ENCODE measurements at places on chromosomes 13 and 19. TPM values are rescaled to one million over a fixed set of nuclear protein-coding genes. Genes with fewer than 3 reads are reported as not detected.

GRCh38 chr19:34313188-34313587 lies 51.8 kb upstream of the GPI start:
- DNase-seq = no peak

- no peak for DNase-seq
Observed at GRCh38 chr13:43081866-43082265, 58.5 kb downstream of the DNAJC15 start.

DNA sequence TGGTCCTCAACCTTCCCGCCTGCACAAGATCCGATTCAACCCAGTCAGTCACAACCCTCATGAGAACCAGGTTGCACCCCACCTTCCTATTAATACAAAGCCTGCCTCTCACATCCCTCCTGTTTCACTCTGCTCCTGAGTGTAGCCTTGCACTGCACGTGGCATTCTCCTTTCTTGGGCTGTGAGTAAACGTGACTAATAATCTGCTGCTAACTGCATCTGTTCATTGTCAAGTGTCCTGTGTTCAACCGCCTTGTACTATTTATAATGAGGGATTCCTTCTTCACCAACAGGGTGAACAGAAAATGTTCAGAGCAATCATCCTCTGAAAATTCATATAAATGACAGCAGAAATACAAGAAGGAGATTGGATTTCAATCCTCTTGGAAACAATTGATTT lies 1608.2 kb downstream of the SLITRK5 start:
- DNase-seq = no peak

DNA sequence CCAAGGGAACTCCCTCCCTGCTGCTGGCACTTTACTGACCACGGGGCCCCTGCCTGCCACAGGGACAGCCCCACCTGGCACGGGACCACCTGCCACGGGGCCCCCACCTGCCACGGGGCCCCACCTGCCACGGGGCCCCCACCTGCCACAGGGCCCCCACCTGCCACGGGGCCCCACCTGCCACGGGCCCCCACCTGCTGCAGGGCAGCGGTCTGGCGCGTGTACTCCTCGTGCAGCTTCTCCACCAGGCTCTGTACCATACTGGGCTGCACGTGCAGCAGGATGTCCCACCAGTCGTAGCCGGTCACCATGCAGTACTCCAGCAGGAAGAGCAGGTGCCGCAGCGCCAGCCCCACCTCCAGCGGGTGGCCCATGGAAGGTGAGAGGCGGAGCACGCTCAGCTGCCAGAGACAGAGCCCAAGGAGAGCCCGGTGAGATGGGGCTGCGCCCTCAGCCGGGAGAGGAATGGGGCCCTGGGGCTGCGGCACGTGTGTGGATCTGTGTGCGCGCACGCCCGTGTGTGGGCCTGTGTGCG lies 16.1 kb downstream of the MED16 start:
- DNase-seq = no peak

GRCh38 chr13:42393573-42394360 lies 121.8 kb downstream of the AKAP11 start:
- DNase-seq = no peak

- DNase-seq = no peak
Observed at GRCh38 chr13:42011601-42012350, 36.7 kb upstream of the DGKH start.

DNA sequence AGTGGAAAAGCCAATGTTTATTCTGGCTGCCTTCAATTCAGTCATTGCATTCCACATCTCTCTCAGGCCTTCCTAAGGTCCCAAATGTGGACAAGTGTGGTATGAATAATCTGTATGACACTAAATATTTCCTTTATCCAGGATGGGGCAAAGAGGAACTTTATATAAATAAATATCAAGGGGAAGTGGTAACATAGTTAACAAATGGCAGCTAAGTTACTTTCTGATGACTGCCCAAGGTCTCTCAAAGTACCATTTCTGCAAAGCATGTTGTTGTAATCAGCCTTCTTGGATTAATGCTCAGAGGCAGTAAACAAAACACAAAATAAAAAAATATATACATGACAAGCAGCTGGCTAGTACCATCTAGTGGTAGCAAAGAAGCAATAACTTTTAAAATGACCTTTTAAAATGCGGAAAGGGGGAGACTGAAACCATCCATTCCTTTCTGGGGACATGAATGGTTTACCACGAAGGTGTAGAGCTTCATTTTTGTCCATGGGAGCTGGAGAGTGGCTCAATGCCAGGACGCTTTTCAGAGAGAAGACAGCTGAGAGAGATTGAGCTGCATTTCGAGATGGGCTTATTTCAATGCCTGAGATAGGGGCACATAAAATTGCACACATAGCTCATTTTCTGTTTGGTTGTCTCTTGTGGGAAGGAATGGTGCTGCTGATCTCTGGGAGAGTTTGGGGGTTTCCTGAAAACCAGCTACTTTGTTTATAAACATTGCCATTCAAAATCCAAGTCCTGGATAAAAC lies 259.2 kb downstream of the RFC3 start:
- peak; percentile 23 for DNase-seq

DNA sequence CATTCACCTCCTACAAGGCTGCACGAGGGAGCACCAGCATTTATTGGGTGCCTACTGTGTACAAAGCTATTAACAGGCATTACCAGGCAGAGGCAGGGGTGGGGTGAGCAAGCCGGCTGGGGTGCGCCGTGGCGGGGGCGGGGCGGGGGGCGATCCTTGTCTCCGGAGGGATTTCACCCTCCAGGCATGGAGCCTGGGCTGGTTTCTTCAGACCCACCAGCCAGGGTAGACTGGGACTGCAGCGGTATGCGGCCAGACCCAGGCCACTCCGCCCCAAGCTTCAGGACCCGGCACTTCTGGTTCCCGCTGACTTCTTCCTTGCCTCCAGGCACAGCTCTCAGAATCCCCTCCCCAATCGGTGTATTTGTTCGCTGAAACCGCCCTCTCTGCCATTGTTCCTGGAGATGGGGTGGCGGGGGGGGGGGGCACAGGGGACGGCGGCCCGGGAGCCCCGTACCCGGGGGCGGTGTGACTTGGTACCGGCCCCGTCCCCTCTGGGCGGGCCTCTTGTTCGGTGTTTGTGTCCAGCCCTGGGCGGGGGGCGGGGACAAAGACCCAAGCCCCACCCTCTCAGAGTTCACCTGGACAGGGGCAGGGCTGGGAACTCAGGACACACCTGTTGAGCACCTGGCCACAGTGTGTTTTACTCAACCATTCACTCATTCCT lies 14.4 kb downstream of the TJP3 start:
- no peak for DNase-seq

GRCh38 chr19:4414144-4414799 lies 11.8 kb downstream of the CHAF1A start:
- DNase-seq = no peak

DNA sequence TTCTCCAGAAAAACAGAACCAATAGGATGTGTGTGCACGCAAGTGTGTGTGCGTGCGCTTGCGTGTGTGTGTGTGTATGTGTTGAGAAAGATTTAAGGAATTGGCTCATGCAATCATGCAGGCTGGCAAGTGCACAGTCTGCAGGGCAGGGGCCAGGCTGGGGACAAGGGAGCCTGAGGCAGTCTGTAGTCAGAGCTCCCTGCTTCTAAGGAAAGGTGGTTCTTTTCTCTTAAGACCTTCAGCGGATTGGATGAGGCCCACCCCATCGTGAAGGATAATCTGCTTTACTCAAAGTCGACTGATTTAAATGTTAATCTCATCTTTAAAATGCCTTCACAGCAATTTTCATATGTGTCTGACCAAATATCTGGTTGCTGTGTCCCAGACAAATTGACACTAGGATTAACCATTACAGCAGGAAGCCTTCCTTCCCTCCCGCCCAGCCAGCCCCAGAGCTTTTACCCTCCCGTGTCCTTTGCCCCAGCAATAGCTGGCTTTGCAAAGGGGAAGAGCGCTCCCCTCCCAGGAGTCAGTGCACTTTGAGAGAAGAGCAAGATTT lies 15.0 kb upstream of the NAXD start:
- DNase-seq = no peak

GRCh38 chr13:23867027-23867491 lies 22.1 kb downstream of the MIPEP start:
- no peak for DNase-seq

GRCh38 chr19:13705928-13706447 lies 58.3 kb upstream of the MRI1 start:
- no peak for DNase-seq

DNA sequence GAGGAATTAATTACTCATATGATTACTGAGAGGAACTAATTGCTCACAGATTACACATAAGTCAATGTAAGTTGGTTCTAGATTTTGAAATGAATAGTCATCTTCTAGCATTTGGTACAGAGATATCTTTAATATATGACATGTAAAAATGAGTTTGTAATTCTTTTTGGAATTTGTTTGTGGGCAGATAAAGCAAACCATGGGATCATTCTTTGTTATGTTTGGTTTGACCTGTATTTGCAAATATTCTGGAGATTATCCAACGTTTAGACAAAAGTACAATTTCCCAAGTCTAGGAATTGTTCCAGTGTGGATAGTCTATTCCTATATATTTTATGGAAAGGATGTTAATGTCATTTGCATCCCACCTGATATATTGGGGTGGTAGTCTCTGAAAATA lies 309.6 kb upstream of the EDNRB start:
- no peak for DNase-seq

- DNase-seq = no peak
Observed at GRCh38 chr13:113926951-113927660, 46.8 kb downstream of the C13orf46 start.

- no peak for DNase-seq
Observed at GRCh38 chr13:74452176-74452575, 318.0 kb upstream of the KLF12 start.

DNA sequence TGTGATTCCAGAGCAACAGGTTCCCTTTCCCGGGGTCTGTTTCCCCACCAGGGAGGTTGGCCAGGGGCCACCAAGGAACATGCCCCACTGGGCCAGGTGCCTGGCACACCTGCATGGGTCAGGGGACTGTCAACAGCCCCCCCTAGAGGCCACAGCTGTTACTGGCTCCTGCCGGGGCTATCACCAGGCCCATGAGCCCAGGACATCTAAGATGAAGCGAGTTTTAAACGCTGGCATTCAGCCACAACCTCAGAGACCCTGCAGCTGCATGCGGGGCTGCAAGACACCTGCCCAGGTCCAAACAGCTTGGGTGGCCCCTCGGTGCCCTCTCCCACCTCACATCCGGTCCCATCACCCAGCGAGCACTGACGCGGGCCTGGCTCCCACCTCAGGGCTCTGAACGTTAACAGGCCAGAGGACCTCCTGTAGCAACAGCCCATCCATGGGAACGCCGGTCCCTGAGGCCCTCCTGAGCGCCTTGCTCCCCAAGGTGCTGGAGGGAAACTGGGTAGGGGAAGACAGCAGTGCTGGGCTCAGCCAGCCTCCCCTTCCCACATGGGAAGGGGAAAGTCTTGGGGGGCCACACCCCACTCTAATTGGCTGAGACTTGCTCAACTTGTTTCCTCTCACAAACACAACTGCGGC lies 12.0 kb downstream of the KHSRP start:
- DNase-seq = no peak

DNA sequence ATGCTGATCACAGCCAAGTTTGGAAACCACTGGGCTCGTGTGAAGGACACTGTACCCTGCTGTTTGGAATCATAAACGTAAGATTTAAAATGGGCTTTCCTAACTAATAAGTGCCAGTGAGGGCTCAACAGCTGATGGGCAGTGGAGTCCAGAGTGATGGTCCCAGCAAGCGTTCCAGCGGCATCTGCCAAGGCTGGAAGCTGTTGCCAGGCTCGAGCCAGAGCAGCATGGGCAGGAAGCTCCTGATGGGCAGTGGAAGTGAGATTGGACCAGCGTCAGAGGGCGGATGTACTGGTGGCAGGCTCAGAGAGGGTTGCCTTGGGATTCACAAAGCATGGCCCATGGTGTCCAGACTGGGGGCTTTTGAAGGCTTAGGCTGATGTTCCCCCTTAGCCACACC lies 30.2 kb downstream of the COL4A2 start:
- no peak for DNase-seq

DNA sequence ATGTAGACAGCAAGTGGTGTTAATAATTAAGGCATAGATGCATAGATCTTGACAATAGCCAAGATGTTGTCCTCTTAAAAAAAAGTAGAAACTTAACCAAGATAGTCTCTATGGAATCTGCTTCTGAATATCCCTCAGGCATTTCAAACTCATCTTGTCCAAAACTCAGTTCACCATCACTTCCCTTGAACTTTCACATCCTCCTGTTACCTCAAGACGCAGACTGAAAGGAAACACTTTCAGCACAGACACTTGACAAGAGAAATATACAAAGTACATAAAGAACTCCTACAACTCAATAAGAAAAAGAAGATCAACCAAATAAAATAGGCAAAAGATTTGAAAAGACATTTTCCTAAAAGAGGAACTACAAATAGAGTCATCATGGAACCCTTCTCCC lies 451.1 kb downstream of the FOXO1 start:
- DNase-seq = no peak

DNA sequence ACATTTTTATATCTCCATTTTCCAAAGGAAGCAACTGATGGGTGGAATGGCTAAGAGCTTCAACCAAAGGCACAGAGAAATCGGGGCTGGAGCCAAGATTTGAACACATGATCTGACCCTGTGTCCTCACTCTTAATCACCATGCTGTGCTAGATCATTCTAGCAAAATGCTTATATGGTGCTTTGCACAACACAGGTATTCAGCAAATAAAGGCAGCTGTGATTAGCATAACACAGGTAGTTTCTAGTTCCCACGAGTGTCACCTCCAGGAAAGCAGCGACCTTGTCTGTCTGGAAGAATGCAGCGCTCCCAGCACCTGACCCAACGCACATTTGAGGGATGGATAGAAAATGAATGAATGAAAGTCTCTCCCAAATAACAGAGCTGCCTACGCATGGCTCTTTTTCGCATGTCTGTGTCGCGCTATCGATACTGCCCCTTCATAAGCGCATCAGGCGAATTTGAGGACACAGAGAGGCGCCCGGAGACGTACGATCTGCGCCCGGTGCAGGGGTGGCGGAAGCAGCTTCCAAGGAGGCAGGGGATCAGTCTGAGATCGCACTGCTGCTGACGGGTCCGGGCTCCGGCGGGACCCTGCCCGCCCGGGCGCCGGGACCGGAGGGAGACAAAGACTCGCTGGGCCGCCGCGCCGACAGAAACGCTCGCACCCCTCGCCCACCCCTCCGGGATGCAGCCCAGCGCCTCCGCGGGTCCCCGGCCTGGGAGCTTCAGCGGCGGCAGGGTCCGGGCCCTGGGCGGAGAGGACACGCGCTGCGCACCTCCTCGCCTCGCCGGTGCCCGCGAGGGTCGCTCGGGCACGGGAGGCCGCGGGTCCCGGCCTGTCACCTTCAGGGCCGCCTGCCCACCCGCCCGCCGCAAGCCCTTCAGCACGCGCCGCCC lies 609 bp downstream of the EPS15L1 start:
- DNase-seq = no peak

NLRP5 gene
- polyA plus RNA-seq = not detected

KCNRG gene
- 0.47 TPM for polyA plus RNA-seq

OSCAR gene
- 0.21 TPM for polyA plus RNA-seq

PCSK4 gene
- polyA plus RNA-seq = 0.68 TPM

MRI1 gene
- 13.6 TPM for polyA plus RNA-seq

BICRA gene
- polyA plus RNA-seq = 8.6 TPM

PRODH2 gene
- polyA plus RNA-seq = not detected

LSR gene
- 4.7 TPM for polyA plus RNA-seq

ERICH6B gene
- polyA plus RNA-seq = 0.56 TPM

HIF3A gene
- 112 TPM for polyA plus RNA-seq

ZNF549 gene
- 4.7 TPM for polyA plus RNA-seq

SMIM44 gene
- polyA plus RNA-seq = not detected

All from muscle of back (tissue), 13 donors.